ENCODE measurements at places on chromosomes 2 and 18.
A peak's percentile ranks its signal among the peaks of the same experiment; 100 is the strongest.

DNA sequence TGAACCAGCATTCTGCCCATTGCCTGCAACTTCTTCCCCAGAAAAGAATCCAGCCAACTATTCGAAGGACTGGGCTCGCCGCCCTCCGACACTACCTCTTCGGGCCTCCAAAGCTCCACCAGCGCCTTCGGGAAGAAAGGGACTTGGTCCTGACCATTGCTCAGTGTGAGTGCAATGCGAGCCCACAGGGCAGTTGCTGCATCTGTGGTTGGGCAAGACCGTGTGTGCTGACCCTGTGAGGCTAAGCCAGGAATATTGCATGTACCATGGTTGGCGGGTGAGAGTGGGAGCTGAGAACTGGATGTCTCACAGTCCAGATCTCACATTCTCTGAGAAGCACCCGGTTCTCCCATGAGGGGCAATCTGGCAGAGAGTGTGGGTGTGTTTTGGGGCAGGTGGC, 16.5 kb downstream of the ELMOD3 start:
- DNase-seq: no peak

DNA sequence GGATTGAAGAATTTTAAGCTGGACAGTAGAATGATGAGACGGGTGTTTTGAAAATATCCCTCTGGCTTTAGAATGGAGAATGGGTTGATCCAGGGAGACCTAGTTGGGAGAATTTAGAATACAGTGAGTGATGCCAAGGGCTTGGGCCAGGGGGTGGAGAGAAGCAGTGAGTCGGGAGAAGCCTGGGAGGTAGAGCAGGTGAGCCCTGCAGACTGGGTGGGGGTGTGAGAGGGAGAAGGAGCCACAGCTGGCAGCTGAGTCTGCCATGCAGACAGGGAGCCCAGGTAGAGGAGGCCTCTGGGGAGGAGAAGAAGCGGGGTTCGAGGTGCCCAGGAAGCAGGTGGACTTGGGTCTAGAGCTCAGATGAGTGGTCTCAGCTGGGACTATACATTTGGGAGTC, 18.2 kb downstream of the CREG2 start:
- DNase-seq: no peak

- DNase-seq: no peak
These were observed 49.1 kb upstream of the GPC1 start for GRCh38 chr2:240386326-240386725.

DNA sequence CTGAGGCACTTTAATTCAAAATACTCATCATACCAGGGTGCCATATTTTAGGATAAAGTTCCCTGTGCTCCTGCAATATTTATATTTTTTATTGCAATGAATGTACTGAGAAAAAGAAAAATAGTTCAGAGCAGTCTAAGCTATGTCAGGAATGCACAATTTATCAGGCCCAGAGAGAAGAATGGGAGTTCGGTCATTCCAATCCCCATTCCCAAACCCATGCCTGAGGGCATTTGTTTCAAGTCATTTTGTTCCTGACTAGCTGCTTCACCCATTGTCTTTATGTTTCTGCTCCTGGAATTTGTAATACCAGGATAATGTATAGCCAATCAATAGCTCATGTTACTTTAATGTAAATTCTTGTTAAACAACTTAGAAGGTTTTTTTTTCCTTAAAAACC, 24.4 kb upstream of the FTCDNL1 start:
- DNase-seq: no peak

DNA sequence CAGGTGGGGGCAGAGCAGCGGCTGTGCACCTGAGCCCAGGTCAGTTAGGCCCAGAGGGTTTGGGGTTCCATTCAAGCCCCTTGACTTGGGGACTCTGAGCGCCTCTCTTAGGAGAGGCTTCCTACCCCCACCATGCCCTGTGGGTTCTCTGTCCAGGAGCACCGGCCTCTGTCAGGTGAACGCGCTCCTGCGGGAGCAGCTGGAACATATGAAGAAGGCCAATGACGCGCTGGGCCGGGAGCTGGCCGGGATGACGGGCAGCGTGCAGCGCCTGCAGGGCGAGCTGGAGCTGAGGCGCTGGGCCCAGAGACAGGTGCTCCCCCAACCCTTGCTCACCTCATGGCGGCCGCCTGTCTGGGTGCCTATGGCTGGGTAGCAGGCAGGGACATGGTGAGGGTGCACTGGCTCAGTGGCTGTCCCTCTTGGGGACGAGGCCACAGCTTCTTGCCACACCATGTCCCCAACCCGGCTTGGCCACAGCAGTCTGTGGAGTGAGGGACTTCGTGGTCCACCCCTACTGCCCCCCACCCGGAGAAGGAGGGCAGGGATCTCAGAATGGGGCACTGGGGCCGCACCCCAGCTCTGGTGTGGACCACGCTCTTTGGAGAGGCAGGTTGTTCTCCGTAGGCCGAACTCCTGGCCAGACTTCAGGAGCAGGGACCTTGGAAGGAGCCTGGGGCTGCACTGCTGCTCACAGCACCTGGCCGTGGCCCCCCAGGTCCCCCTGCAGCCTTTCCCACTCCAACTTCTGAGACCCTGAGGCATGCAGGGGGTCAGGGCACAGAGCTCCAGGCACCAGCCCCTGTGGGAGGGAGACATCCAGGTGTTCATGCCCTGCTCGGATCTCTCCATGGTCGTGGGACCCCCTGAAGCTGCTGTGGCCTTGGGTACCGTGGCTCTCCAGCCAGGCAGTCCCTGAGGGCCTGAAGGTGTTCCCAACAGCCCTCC, 19.7 kb downstream of the CROCC2 start:
- DNase-seq: no peak

GRCh38 chr18:31667185-31667584, 17.2 kb downstream of the B4GALT6 start:
- DNase-seq: no peak

GRCh38 chr18:25453556-25454269, 101.7 kb upstream of the ZNF521 start:
- no peak for DNase-seq

GRCh38 chr2:99634234-99634633, 144.4 kb upstream of the REV1 start:
- DNase-seq: no peak

GRCh38 chr2:54551123-54551756, 95.1 kb downstream of the SPTBN1 start:
- DNase-seq: no peak

DNA sequence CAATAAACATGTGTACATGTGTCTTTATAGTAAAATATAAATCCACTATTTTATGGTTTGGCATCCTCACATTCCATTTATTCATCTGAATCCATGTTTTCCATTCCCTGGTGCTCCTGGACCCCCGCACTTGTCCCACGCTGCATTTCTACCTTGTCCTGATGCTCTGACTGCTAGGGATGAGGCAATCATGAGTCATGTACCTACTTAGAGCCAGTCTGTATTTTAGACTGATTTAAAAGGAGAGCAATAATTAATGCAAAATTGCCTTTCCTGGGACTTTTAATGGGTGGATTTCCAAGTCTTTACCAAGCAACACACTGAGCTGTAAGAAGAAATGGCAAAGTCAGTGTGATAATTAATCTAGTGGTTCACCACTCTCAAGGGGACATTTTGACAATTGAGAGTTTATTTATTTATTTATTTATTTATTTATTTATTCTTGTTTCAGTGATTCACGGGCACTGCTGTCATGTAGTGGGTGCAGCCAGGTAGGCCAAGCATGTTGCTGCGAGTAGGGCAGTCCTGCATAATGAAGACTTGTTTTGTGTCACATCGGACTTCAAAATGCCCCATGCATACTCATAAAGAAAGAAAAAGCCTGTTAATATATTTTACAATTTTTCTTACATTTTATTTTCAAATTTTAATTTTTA, 419.3 kb upstream of the VWC2L start:
- no peak for DNase-seq

DNA sequence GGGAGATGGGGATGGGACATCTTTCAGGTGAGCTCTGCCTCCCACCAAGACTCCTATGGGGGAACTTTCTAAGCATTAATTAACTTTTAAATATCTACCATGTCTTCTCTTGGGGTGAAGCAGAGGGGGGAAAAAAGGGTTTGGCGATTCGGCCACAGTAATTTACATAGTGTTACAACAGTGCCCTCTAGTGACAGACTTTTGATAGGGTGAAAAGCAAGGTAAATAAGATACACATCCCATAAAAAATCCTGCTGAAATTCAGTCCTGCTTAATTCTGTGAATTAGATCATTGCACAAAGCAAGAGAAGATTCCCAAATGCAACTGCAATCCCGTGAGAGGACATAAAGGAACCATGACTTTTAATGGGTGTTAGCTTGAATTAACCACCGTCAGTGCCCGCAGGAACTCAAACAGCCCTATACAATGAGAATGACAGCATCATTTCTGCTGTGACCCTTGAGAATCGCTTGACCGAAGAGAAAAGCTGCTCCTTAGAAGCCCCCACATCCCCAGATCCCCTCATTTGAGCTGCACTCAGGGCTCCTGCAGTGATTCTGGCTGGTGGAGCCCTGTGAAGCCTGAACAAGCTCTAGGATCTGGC, 32.8 kb downstream of the FAM124B start:
- DNase-seq: peak; percentile 45

- no peak for DNase-seq
These were observed 28.1 kb upstream of the TMEM247 start for GRCh38 chr2:46451131-46451711.

GRCh38 chr2:176830362-176830761, 382.2 kb upstream of the HNRNPA3 start:
- DNase-seq: no peak

Measured in GM13977 (cell line).